ENCODE measurements at places on chromosomes 7 and 10. TPM values are rescaled to one million over a fixed set of nuclear protein-coding genes. Genes with fewer than 3 reads are reported as not detected.

The ACSL5 gene
- total RNA-seq: not detected

The CPA1 gene
- not detected for total RNA-seq

The ASZ1 gene
- not detected for total RNA-seq

The DNAJC1 gene
- total RNA-seq: 83.1 TPM

The MCM10 gene
- 0.38 TPM for total RNA-seq

The CYP3A7 gene
- not detected for total RNA-seq

The SEMA4G gene
- total RNA-seq: 0.51 TPM

The KLF14 gene
- total RNA-seq: not detected

The OPN1SW gene
- total RNA-seq: not detected

The NFE2L3 gene
- 5.8 TPM for total RNA-seq

The LIPF gene
- not detected for total RNA-seq

The POU6F2 gene
- 0.13 TPM for total RNA-seq

The HHEX gene
- 0.38 TPM for total RNA-seq

The PANK1 gene
- total RNA-seq: 8.4 TPM

The NACAD gene
- 0.13 TPM for total RNA-seq

- no peak for DNase-seq
Observed at GRCh38 chr10:42984761-42985325, 92.0 kb upstream of the RET start.

DNA sequence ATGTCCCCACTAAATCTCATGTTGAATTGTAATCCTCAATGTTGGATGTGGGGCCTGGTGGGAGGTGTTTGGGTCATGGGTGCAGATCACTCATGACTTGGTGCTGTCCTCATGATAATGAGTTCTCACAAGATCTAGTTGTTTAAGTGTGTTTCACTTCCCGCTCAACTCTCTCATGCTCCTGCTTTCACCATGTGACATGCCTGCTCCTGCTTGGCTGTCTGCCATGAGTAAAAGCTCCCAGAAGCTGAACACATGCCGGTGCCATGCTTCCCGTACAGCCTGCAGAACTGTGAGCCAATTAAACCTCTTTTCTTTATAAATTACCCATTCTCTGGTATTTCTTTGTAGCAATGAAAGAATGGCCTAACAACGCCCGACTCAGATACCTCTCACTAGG lies 6.2 kb upstream of the PSTK start:
- no peak for DNase-seq

- no peak for DNase-seq
Observed at GRCh38 chr10:26557641-26558014, 119.5 kb downstream of the APBB1IP start.

GRCh38 chr7:72275382-72276070 lies 136.6 kb downstream of the CALN1 start:
- DNase-seq: no peak

- DNase-seq: no peak
Observed at GRCh38 chr10:32350811-32351350, 3.9 kb upstream of the EPC1 start.

DNA sequence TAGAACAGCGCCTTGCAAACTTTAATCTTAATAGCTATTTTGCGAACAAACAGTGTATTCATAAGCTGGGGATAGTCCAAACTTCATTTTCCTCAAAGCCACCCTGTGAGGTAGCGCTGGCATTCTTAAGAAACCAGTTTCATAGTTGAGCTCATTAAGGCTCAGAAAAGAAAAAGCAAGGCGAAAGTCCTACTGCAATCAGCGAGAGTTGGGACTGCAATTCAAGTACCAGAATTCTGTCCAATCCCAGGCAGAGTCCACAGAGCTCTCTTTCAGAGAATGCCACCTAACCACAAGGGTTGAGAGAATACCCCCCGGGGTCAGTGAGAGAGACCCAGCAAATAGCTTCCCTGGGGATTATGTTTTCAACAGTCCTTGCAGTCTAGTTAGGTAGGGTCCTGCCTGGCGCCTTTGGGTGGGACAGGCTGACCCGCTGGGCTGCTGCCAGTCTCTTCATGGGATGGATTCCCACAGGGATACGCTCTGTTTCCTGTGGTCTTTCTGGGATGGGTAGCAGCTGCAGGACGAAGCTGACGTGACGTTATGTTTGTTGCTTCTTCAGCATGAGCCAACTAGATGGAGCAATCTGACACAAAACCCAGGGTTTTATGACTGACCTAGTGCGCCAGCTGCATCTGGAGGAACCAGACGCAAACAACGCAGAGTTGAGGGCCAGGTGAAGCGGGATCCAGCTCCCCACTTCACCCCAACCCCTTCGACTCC lies 16.0 kb downstream of the BMPER start:
- DNase-seq: no peak

- DNase-seq: no peak
Observed at GRCh38 chr7:136036336-136036735, 59.2 kb upstream of the MTPN start.

DNA sequence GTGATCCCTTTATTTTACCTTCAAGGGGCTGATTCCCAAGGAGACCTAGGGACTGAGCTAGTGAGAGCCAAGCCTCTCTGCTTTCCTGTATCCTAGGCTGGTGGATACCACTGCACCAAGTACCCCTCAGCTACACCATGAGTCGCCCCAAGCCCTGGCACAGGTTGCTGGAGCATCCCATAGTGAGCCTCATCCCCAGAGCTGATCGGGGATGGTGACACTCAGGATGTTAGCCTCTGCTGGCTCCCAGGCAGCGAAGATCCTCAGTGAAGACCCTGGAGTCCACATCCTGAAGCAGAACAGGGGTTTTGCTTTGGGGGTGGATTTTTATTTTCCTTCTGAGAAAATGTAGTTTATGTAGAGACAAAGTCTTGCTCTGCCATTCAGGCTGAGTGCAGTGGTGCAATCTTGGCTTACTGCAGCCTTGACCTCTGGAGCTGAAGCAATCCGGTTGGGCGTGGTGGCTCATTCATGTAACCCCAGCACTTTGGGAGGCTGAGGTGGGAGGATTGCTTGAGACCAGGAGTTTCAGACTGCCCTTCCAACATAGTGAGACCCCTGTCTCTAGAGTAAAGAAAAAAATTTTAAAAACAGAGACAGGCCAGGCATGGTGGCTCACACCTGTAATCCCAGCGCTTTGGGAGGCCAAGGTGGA lies 12.5 kb upstream of the ZNF212 start:
- no peak for DNase-seq

DNA sequence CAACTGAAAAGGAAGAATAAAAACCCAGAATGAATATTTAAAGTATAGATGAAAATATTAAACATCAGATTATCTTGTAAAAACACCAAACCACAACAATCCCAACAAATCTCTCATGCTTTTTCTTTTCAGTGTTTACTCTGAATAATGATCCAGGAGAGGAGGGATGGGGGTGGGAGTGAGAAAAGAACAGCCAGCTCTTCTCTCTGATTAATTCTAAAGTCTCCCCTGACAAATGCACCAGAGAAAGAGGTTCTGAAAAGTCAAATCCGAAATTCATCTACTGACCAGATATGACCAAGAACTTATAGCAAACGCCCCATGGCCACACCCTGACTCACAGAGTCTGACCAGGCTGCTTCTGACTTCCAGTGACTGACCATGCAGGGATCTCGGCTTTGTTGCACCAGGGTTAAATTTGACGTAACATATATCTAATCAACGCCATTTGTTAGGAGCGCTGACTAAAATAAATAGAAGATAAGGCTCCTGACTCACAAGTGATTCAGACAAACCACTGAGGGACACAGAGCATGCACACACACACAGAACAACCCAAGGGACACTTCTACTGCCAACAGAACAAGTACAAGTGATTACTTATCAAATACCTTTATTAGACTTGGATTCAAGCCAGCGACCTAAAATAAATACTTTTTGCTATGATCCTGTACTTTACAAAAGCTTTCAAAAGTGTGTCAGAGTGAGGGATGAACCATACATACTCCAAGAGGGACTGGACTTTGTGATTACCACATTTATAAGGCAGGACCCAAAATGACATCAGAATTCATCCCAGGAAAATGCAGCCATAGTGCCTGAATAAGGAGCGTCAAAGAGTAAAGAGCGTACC lies 9.3 kb upstream of the SPOCK2 start:
- DNase-seq: peak; percentile 91

DNA sequence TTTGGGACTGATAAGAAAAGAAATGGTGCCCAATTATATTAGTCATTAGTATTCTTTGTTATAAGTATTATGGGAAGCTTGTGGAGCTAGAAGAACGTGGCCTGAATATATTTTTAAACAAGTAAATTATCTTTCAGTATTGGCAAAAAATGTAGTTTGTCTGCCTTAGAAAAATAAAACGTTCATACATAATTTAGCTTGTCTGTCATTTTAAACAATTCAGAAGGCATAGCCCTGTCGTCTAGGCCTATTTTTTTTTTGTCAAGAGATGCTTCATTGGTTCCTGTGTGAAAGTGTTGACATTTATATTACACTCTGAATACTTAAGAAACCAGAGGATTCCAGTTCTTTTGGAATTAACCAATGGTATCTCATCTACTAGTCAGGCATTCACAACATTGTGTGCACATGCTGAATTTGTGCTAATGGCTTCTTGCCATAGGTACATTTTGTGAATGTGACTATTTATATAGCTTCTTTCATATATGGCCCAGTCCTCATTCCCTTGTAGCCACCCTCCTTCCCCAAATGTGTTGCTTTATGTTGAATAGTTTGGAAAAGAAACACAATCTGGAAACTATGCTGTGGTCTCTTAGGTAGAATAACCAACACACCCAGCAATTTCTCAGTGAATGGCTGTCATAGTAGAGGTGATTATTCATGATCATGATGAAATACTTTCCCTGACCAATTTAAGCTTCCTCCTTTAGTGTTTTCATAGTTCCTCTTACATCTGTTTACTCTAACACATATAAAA lies 435.8 kb downstream of the EXOC4 start:
- peak; percentile 78 for DNase-seq

GRCh38 chr7:93238748-93239147 lies 6.6 kb downstream of the VPS50 start:
- no peak for DNase-seq
